Fibroblast of skin of left quadriceps (primary cell): ENCODE measurements at places on chromosomes 1 and 21.

- no peak for DNase-seq
These were observed 1.6 kb upstream of the BCAR3 start for GRCh38 chr1:93683234-93683633.

DNA sequence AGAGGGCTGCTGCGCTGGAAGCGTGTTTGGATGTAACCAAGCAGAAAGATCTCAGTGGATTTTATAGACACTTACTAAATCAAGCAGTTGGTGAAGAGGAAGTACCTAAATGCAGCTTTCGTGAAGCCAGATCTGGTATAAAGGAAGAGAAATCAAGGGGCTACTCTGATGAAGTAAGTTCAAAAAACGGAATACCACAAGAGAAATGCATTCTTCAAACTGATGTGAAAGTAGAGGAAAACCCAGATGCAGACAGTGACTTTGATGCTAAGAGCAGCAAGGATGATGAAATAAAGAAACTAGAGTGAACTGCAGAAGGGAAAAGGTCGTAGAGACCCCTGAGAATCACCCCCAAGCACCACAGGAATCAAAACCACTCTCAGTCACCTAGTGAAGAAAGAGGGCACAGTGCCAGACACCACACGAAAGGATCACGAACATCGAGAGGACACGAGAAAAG is 40.8 kb upstream of the NEXN start:
- DNase-seq = no peak

DNA sequence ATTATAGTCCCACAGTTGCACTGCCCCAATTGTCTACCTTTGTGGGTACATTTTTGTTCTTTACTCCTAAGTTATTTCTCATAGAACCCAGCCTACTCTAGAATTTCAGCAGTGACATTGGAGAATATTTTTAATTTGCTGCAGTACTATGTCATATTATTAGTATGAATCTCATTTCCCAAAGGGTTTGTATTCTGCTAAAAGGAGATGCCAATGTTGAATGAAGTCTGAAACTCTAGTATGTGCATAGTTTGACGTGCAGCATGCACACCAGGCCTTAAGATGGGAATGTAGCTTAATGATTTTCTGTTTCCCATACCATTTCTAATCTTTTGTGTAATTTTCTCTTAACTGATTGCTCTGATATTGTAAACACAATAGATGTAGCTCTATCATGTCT is 10.5 kb upstream of the C1orf105 start:
- no peak for DNase-seq

GRCh38 chr1:178646821-178647220 is 78.2 kb upstream of the RALGPS2 start:
- no peak for DNase-seq

- DNase-seq = no peak
These were observed 29.5 kb upstream of the REG4 start for GRCh38 chr1:119840745-119841144.

DNA sequence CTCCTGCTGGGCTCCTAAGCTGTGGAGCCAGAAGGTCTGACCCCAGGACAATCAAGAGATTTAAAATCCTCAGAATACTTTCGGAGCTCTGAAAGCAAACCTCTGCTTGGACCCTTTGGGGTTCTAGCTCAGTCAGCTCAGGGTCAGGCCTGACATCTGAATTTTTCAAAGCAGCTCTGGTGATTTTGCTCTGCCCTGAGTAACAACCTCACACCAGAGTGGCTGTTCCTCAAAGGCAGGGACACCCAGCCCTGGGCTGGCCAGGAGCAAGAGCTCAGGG is 11.9 kb downstream of the SLC1A7 start:
- DNase-seq = no peak

DNA sequence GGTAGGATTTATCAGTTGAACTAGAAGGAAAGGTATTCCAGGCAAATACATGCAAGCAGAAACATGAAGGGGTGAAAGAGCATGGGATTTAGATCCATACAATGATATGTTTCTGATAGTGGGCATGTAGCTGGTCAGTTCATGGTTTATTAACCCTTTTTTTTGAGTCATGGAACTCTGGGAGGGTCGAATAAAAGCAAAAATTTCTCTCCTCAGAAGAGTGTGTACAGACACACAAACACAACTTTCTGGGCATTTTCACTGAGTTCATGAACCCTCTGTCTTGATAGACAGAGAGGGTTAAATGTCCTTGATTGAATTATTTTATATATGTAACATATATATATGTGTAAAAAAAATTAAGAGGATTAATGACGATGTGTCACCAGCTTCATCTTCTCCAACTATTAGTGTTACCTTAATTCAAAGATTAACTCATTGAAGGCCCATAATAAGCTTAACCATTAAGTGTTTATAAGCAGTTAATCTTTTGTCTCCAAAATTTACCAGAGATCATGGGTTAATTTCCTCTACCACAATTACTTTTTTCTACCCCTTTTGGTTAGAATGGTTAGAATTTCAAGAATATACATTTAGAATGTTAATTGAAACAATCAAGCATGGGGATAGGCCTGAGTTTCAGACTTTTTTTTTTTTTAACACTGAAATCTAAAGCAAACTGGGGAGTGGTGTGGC is 4.6 kb downstream of the JUN start:
- no peak for DNase-seq
